ENCODE measurements at places on chromosomes 5 and 9.

DNA sequence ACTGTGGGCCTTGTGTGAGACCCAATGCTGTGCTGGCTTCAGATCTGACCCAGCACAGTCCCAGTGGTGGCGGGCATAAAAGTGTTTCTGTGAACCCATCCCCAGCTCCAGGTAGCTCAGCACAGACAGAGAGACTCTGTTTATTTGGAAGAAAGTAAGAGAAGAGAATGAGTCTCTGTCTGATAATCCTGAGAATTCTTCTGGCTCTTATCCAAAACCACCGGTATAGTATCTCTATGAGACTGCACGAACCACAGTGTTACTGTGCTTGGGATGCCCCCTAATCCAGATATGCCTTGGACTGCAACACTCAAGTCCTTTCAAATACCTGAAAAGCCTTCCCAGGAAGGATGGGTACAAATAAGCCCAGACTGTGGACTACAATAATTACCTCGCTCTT, 1660.8 kb upstream of the ACO1 start:
- DNase-seq: no peak

DNA sequence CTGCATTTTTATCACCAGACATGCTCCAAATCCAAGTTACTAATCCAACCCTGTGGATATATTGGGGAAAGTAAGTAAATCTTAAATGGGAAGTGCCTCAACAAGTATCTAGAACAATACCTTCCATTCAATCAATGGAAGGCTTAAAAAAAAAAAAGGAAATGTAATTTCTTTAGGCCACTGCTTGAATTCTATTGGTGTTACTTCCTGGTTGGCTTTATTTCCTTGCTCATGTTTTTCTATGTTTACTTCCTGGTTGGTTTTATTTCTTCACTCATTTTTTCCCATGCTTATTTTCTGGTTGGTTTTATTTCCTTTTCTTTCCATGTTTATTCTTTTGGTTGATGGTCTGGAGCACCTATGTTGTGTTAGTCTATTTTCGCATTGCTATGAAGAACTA, 363.9 kb downstream of the KDM4C start:
- no peak for DNase-seq

- DNase-seq: no peak
Measured at GRCh38 chr5:96961053-96961452, 25.2 kb downstream of the LNPEP start.

GRCh38 chr5:82356808-82357671, 78.9 kb upstream of the RPS23 start:
- no peak for DNase-seq

DNA sequence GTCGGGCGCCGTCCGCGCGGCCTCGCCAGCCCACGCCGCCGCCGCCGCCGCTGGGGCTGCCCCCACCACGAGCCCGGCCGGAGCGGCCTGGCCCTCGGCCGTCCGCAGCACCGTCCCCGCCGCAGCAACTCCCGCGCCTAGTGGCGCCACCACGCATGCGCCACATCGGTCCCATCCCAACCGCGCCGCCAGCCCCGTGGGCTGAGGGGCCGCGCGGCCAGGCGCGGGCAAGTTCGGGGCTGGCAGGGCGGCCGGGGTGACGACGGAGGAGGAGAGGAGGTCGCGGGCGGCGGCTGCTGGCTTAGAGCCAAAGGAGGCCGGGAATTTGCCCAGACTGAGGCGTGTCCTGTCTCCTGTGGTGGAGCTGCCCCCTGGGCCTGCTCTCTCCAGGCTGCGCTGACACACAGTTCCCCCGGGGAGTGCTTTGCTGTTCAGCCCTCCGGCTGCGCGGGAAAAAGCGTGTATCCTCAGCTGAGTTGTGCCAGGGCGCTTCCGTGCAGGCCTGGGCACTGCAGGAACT, at the start of gene TUSC1:
Gene TUSC1, minus strand, starts transcription at position 298 of the 520 bp plus-strand sequence. Its CDS starts 132 bp downstream, at position 166.
- DNase-seq: peak; percentile 76

- DNase-seq: peak; percentile 31
Measured at GRCh38 chr5:111469903-111470302, 42.4 kb downstream of the STARD4 start.

DNA sequence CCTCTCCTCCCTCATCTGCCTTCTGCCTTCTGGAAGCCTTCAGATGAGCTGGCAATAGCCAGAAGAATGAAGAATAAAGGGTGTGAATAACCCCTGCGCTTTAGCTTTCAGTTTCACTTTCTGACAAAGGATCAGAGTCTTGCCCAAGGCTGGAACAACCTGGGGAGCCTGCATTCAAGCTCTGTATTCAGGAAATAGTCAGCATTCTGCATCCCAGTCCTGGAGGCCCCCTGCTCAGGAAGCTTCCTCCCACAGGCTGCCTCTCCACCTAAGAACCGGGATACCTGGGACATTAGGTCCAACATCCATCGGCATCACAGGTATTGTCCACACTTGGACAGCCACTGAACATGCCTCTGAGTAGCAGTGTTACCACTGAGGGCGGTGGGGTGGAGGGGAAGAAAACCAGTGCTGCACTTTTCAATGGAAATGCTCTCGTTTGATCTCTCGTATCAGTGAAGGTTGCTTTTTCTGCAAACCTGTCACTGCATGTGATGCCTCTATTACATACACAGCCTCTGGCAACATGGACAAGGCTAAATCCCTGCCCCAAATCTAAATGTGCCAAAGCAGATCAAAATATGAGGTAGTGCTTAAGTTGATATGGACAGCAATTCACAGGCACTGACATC, 39.8 kb upstream of the ACO1 start:
- no peak for DNase-seq

DNA sequence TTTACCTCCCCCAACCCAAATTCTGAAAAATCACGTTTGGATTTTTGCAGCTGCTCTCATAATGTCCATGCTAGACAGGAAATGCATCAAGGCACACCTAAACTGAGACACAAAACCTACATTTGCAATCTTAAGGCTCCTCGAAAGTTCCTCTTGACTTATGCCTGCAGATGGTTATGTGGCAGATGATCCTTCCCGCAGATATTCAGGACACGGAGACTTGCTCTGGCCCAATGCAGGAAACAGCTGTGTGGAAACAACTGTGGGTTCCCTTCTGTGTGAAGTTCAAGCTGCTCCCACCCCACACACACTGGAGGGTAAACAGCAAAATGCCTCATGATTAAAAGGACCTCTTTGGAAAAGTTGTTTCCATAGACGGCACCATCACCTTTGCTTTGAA, 253.8 kb downstream of the EBF1 start:
- no peak for DNase-seq

DNA sequence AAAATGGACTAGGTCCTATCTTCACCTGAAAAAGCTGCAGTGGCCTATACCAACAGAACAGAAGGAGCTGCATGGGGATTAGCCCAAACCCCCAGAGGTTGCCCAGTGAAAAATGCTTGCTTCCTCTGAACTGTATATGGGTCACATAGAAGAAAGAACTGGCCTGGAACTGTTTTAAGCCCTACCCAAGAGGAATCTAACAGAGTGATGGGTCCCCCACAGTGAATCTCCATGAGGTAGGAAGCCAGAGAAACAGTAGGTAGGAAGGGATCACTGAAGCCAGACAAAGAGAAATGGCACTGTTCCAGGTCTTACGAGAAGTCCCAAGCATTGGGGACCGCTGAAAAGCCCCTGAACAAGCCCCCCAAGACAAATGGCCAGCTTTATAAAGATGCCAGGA, 28.8 kb upstream of the TRIM32 start:
- DNase-seq: no peak

GRCh38 chr9:35294556-35294955, 132.7 kb downstream of the UNC13B start:
- no peak for DNase-seq

- no peak for DNase-seq
Measured at GRCh38 chr5:108974594-108974993, 226.9 kb downstream of the FER start.

GRCh38 chr5:137867664-137868063, at the start of gene MYOT:
MYOT (plus strand) TSS chr5:137867860; CDS start chr5:137870652, 2,792 bp downstream.
- DNase-seq: peak; percentile 70

DNA sequence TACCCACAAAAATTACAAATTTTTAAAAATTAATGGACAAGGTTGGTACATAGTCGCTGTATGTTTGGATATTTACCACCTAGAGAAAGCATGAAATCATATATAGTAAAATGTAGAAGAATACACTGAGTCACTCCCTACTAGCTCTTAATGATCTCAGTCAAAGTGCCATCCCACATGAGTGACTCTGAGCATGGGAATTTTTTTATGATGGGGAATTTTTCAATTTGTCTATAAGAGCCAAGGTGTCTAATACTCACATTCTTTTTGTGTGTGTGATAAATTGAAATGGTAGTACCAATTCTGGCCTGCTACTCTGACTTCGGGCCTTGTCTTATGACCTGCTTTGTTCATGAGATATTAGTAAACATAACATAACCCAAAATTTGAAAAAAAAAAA, 483.2 kb downstream of the CDH10 start:
- no peak for DNase-seq

DNA sequence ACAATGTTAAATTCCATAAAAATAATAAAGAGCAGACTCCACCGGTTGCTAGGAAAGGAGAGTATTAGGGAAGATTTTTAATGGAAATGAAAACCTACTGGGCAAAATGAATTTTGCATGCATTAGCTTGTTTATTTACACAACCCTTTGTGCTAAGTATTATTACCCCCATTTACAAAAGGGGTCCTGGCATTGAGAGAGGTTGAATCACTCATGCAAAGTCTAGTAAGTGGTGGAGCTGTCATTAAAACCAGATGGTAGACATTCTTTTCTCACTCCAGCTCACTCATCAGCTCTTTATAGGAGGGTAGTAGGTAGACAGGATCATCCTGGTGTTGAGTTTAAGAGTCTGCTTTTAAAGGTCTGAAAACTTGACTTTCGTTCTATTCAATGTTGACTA, 395.1 kb downstream of the PLK2 start:
- no peak for DNase-seq

- DNase-seq: no peak
Measured at GRCh38 chr5:135203019-135203418, 169.0 kb upstream of the PITX1 start.

DNA sequence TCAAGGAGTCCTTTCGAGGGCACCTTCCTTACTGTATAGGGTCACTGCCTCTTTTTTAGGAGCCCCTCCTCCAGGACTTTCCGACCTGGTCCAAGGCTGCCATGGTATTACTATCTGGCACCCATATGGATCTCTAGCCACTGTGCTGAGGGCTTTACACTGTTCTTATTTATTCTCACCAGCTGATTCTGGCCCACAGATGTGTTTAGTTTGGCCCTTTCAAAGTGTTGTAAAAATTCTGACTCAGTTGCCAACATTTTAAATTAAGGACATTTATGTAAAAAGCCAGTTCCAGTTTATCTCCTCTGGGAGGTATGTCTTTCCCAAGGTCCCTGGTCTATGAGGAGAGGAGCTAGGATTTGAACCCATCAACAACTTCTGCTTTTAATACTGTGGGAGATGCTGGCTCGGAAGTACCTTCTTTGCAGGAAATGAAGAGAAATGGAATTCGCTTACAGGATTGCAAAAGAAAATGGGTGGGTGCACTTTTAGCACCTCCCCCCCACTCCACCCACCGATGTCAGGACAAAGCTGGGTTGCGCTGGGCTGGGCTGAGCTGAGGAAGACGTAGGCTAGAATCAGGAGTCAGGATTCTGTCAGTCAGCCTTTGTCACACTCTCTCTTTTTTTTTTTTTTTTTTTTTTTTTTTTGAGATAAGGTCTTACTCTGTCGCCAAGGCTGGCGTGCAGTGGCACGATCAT, 7.8 kb downstream of the JADE2 start:
- no peak for DNase-seq

DNA sequence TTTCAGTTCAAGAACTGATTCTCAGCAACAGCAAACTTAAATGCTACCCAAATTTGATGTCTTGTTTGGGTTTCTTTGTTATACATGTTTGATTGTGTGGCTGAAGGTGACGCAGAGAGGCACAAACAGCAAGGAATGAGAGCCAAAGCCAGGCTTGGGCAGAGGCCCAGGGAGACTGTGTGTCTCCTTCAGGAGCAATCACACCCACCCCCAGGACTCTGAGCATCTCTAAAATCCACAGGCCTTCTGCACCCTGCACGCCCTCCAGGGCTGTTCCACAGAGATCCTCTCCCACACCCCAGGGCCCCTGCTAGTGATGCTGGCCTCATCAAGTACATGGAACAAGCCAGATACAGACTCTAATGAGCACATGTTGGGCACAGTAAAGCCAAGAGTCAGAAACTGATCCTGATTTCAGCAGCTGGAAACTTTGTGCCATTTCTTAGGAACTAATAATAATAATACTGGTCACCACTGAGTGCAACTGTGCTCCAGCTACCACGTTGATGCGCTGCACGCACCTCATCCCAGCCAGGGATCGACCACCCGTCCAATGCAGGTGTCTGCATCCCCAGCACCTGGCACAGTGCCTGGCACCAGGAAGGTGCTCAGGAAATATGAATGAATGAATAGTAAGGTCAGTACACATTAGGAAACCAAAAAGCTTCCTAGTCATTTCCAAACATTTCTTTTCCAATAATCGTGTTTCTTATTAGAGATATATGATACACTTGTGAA, 54.6 kb upstream of the TCF7 start:
- DNase-seq: no peak

DNA sequence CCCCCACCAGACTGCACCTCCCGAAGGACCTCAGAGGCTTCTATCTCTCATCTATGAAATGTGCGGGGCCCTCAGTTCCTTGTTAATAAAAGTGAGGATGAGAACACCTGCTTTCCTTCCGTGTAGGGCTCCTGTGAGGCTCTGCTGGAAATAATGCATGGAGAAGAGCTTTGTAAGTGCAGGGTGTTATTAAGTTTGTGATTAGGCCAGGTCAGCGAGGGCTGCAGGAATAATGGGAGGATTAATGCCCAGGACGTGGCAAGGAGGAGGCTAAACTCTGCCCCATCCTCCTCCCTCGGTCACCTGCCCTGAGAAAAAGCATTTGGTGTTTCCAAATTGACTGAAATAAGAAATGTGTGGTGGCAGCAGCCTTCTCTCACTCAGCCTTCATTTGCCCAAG, 83.5 kb upstream of the HSPA9 start:
- no peak for DNase-seq

- DNase-seq: peak; percentile 26
Measured at GRCh38 chr5:66655395-66656324, 59.5 kb downstream of the MAST4 start.

- no peak for DNase-seq
Measured at GRCh38 chr5:144121577-144121976, 48.9 kb downstream of the YIPF5 start.

GRCh38 chr5:52580921-52581320, 206.8 kb upstream of the ITGA1 start:
- DNase-seq: no peak

DNA sequence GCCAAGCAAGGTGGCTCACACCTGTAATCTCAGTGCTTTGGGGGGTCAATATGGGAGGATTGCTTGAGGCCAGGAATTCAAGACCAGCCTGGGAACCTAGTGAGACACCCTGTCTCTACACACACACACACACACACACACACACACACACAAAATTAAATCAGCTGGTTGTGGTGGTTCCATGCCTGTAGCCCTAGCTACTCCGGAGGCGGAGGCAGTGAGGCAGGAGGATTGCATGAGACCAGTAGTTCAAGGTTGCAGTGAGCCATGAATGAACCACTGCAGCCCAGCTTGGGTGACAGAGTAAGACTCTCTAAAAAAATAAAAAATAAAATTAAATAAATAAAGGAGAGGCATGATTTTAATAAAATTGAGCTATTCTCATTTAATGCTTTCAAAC, 13.1 kb downstream of the CEMIP2 start:
- no peak for DNase-seq

Measured in pons (tissue), 1 donor.